Right renal pelvis (tissue), 4 donors: ENCODE measurements at places on chromosomes 6 and 20. TPM values are rescaled to one million over a fixed set of nuclear protein-coding genes. Genes with fewer than 3 reads are reported as not detected.
A peak's percentile ranks its signal among the peaks of the same experiment; 100 is the strongest.

Gene PPIL1
- 65.0 TPM for polyA plus RNA-seq

Gene REM1
- 0.95 TPM for polyA plus RNA-seq

Gene RNF217
- 12.5 TPM for polyA plus RNA-seq

Gene OR2B6
- polyA plus RNA-seq: 0.08 TPM

Gene LCA5
- 12.7 TPM for polyA plus RNA-seq

Gene GSTA5
- not detected for polyA plus RNA-seq

Gene DDX43
- polyA plus RNA-seq: 0.51 TPM

Gene SULF2
- polyA plus RNA-seq: 90.4 TPM

Gene GGTLC1
- polyA plus RNA-seq: 0.27 TPM

Gene SLC25A27
- 41.8 TPM for polyA plus RNA-seq

- DNase-seq: no peak
Observed at GRCh38 chr6:39295611-39296011, 18.6 kb downstream of the KCNK17 start.

GRCh38 chr6:164396071-164397047, 913.0 kb downstream of the C6orf118 start:
- DNase-seq: no peak

GRCh38 chr6:111995404-111995803, 58.5 kb upstream of the CCN6 start:
- no peak for DNase-seq

DNA sequence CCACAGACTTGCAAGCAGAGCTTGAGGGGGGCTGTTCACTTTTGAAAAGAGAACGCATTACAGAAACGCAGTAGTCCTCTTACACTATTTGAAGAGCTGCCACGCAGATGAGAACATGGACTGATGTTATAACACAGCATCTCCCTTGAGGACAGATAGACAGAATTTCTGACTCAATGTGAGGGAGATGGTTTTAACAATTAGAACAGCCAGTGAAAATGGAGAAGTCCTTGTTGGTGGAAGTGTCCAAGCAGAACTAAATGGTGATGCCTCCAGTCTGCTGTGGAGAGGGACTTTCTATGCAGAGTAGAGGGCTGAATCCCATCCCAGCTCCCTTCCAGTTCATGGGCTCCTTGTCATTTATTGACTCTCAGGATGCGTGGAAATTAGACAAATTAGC, 100.0 kb downstream of the RREB1 start:
- DNase-seq: no peak

DNA sequence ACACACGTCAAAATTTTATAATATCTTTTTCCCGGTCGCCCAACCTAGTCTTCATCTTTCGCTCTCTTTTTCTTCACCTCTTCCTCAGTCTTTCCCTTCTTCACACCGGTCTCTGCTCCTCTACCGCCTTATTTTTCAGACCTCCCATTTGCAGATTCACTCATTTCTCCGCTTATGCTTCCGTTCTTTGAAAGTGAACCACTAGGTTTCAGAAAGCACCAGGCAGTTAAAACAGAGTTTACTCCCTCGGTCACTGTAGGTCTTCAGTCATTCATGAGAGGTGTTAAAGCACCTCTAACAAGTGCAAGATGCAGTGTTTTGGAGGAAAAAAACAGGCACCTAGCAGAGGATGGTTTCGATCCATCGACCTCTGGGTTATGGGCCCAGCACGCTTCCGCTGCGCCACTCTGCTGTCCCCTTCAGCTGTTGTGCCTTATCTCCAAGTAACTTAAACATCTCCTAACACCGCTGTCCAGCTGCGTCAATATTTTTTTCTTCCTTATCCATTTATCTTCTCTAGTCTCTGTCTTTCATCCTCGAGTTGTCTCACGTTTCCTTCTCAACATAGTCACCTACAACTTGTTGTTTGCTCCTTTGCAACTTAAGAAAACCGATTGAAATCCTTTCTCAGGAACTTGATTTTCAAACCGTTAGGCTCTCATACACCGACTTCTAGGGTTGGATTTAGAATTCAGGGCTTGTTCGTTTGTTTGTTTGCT, 119.7 kb upstream of the ZNF184 start:
- DNase-seq: no peak

DNA sequence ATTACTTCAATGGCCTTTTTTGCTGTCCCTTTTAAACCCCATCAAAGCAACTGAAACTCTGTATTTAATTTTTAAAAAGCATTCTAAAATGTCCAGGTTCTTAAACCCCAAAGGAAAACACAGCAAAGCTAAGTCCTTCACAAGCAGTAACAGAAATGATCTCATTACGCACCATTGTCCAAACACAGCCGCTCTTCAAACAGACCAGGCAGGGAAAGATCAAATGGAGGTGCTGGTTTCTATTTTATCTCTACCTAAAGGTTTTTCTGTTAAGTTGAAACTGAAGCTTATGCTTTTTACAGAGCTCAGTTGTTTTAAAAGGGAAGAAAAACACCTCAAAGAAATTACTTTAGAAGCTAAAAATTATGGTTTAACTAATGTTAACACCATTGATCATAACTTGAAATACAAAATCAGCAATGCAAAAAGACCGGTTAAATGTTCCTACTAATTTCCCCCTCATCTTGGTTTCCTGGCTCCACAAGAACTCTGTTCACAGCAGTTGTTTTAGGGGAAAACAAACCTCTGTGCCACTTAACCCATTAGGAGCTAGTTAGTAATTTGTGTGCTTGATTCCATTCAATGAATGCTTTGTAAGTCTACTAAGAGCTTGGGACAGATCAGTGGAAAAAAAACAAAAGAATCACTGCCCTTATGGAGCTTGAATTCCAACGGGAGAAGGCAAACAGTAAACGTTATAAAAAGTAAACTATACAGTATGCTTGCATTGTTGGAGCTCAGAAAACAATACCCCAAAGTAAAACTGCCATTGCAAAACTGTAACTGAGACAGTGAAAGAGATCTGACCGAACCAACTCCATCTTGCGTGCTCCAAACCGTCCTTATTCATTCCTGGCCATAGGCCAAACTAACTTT, 87.4 kb downstream of the CD24 start:
- no peak for DNase-seq

DNA sequence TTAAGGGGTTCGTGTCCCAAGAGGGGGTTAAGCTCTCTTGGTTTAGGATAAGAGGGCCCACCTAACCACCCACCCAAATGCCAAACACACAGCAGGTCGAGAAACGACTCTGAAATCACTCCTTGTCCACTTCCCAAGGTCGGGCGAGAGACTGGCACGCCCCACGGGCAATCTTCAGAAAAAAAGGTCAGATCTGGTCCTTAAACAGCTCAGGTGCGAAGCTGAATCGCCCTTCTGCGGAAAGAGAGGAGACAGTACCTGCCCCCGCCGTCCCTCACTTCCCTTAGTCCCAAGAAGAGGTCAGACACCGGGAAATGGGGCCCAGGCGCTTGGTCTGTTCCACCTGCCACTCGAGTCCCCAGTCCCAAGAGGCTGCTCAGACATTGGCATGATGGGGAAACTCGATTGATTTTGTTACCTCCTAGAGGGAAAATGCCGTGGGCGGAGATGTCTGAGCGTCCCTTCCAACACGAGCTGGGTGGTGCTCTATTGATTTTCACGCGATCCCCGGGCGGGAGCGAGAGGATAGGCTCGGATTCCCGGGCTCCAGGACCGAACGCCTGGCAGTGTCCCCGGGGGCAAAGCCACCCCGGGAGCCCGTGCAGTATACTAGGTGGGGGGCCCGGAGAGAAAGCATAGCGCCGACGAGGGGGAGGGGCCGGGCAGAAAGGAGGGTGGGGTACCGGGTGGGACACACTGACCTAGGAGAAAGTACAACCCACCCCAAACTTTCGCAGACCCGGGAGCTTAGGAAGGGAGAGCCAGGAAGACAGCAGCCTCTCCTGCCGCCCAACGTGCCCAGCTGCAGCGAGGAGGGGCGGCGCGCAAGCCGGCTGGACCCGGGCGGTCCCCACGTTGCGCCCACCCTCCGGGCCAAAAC, 1.1 kb upstream of the SAMD5 start:
- no peak for DNase-seq

GRCh38 chr20:58989196-58989595, 8.1 kb downstream of the NELFCD start:
- no peak for DNase-seq

DNA sequence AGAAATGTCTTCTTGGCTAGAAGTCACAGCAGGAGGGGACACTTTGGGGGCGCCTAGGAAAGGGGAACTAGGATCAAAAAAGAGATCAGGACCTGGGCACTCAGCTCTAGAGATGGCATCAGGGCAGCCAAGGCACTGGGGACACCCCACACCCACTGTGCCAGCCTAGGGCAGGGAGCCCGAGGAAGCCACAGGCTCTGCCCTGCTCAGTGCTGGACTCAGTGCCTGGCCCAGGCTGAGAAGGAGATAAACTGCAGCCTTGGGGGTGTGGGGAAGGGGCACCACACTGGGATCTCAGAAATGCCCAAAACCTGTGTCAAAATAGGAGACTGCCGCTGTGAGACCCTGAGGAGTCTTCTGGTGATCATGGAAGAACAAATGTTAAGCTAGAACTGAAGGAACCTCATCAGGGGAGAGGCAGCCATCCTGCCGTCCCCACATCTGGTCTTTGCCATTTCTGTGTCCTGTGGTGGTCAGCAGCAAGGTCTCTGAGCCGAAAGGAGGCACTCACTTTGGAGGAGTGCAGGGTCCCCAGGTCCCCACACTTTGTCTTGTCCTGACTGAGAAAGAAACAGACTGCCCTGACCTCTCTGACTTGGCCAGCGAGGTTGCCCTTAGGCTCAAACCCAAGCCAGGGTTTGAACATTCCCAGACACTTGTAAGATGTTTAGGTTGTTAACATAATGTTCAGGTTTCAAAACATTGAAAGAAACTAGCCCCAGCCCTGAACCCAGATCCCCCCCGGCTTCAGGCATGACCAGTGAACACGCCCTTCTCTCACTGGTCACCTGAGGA, 2.3 kb downstream of the ARFRP1 start:
- DNase-seq: no peak

GRCh38 chr20:20248620-20249200, 119.2 kb upstream of the INSM1 start:
- DNase-seq: no peak

GRCh38 chr6:107668743-107669474, 155.2 kb downstream of the SCML4 start:
- DNase-seq: no peak

- no peak for DNase-seq
Observed at GRCh38 chr20:38193586-38194105, 28.6 kb upstream of the TGM2 start.

DNA sequence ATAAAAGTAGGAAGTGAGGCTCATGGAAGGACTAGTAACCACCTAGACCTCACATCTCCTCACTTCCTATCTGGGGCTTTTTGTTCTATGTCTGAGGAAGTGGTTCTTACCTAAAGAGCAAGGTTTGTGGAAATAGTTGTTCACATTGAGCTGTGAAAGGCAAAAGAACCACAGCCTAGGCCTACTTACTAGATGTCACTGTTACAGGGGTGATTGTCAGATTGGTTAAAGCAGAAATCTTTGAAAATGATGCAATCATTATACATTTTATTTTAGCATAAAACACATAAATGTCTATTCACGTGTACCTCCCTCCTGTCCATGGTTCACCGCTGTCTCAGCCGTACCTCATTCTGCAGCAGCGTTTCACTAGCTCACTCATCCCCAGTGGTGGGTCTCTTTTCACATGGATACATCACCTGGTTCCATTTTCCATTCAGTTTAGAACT, 268.8 kb downstream of the TMEM242 start:
- DNase-seq: no peak

DNA sequence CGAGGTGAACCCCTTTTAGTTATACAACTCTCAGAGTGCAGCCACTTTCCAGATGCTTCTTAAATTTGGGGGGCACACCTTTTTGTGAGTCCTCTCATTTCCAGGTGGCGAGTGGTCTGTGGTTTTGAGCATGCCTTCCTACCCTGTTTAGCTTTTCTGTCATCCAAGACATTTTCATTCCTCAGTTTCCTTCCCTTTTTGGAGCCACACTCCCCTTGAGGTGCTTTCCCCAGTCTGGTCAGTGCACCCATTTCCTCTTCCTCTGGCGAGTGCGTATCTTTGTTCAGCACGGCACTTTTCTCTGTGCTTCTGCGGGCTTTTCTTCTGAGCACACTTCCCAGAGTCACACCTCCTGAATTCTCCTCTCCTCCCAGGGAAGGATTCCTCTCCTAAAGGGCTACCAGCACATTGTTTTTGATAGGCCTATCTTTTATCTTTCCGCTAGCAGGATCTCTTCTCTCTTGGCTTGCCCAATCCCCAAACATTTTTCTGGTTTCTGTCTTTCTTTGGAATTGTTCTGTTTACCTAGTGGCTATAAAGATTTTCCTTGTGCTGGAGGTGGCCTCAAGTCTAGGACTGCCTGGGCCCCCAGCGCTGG, 1.4 kb downstream of the PHF20 start:
- no peak for DNase-seq

DNA sequence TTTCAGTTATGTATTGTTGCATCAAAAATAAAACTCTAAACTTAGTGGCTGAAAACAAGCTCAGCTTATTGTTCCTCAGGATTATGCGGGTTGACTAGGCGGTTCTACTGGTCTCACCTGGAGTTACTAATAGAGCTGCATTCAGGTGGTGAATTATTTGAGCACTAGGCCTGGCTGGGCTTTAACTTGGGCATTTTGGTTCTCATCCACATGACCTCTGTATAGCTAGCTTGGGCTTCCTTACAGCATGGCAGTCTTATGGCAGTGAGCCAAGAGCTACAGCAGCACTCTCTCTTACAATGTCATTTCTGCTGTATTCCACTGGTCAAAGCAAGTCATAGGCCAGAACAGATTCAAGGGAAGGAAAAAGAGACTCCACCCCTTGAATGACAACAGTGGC, 1.6 kb downstream of the PGBD1 start:
- no peak for DNase-seq

GRCh38 chr20:60473211-60473610, 515.0 kb downstream of the CDH26 start:
- DNase-seq: no peak

GRCh38 chr20:41029150-41029901, 704 bp downstream of the TOP1 start:
- no peak for DNase-seq

DNA sequence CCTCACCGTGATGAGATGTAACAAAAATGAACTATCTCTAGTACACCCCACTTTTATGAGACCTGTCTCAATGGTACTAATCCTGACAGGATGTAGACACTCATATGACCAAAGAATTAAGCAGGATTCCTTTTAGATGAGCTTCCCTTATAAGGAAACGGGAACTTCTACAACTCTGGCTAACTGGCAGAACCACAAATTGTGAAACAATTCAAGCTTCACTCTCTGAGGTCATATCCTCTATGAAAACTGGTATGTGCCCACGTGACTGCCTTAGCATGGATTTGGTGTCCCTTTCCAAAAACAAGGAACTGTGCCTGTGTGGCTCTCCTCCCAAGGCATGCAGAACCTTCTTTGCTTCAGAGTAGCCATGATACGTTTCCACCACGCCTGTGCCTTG, 14.1 kb upstream of the CPNE5 start:
- DNase-seq: no peak

DNA sequence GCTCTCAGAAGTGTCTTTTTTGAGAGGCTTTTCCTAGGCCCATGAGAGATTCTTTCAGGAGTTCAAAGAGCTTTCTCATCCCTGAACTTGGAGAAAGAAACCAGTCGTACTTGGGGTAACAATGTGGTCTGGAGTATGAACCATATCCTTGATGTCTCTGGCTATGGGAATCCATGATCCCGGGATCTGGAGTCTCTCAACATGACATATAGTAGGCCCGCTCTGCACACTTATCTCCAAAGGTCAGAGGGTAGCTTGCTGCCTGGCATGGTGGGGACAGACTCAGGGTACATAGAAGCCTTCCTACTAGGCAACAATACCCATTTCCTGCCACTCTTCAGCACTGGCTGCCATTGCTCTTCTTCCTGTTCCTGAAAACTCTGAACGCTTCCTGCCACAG, 42.2 kb upstream of the NFATC2 start:
- no peak for DNase-seq

GRCh38 chr6:98946266-98946878, 1.4 kb downstream of the FBXL4 start:
- DNase-seq: no peak

GRCh38 chr6:27871924-27872638, 40.1 kb downstream of the OR2B2 start:
- peak; percentile 98 for DNase-seq
